Epithelial cell of proximal tubule (primary cell): ENCODE measurements at places on chromosomes 4 and X.
A peak's percentile ranks its signal among the peaks of the same experiment; 100 is the strongest.

- DNase-seq: no peak
These were observed 252.6 kb downstream of the CBR4 start for GRCh38 chr4:168757500-168757899.

GRCh38 chr4:92198711-92199110 is 105.1 kb upstream of the GRID2 start:
- no peak for DNase-seq

DNA sequence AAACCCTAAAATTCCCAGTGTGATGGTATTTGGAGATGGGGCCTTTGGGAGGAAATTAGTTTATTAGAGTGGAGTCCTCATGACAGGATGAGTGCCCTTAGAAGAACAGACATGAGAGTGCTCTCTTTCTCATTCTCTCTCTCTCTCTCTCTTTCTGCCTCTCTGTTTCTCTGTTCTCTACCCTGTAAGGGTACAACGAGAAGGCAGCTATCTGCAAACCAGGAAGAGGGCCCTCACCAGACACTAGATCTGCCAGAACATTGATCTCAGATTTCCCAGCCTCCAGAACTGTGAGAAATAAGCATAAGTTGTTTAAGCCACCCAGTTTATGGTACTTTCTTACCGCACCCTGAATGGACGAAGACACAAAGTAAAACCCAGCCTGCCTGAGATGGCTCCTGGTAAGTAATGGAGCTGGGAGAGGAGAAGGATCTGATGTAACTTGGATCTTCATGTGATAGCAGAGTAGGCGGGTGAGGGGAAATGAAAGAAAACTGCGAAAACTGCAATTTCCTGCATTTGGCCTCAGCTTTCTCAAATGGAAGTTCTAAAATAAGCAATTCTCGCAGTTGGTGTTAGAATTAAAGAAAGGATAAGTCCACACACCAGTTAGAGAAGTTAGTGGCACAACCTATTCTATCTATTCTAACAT is 8.7 kb upstream of the CDS1 start:
- DNase-seq: no peak

- DNase-seq: no peak
These were observed 43.5 kb downstream of the CLOCK start for GRCh38 chr4:55503169-55503568.

DNA sequence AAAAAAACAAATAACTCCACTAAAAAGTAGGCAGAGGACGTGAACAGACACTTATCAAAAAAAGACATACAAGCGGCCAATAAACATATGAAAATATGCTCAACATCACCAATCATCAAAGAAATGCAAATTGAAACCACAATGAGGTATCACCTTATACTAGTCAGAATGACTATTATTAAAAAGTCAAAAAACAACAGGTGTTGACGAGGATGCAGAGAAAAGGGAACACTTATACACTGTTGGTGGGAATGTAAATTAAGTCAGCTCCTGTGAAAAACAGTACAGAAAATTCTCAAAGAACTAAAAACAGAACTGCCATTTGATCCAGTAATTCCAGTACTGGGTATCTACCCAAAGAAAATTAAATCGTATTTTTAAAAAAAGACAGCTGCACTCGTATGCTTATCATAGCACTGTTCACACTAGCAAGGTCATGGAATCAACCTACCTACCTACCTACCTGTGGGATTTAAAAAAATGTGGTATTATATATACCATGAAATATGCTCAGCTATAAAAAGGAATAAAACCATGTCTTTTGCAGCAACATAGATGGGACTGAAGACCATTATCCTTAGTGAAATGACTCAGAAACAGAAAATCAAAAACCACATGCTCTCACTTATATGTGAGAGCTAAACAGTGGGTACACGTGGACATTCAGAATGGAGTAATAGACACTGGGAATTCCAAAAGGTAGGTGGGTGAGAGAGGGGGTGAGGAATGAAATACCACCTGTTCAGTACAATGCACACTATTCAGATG is 24.8 kb upstream of the PTPN13 start:
- DNase-seq: no peak

DNA sequence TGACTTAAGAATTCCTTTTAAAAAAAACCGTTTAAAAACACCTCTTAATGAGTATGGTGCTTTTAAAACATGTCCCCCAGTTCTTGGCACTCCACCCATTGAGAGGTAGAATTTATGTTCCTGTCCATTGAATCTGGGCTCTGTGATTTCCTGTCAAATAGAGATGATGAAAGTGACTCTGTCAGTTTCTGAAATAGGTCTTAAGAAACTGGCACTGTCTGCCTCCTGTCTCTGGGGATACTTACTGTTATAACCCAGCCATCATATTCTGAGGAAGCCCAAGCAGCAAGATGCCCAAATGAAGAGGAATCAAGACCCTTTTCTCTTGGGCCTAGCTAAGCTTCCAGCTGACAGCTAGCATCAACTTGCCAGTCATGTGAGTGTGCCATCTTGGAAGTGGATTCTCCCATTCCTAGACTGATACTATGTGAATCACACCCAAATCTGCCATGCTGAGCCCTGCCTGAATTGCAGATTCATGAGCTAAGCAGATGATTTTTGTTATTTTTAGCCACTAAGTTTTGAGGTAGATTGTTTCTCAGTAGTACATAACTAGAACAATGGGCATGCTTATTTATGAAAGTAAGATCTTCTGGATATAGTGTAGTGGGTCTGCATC is 22.8 kb downstream of the C4orf54 start:
- no peak for DNase-seq

GRCh38 chr4:113080050-113080449 is 30.6 kb downstream of the ANK2 start:
- DNase-seq: peak; percentile 67

GRCh38 chrX:2401201-2401589 is 99.6 kb downstream of the DHRSX start:
- no peak for DNase-seq

GRCh38 chrX:66914080-66914479 is 275.2 kb upstream of the EDA2R start:
- peak; percentile 44 for DNase-seq

- DNase-seq: no peak
These were observed 195.1 kb upstream of the EDNRA start for GRCh38 chr4:147285751-147286150.

DNA sequence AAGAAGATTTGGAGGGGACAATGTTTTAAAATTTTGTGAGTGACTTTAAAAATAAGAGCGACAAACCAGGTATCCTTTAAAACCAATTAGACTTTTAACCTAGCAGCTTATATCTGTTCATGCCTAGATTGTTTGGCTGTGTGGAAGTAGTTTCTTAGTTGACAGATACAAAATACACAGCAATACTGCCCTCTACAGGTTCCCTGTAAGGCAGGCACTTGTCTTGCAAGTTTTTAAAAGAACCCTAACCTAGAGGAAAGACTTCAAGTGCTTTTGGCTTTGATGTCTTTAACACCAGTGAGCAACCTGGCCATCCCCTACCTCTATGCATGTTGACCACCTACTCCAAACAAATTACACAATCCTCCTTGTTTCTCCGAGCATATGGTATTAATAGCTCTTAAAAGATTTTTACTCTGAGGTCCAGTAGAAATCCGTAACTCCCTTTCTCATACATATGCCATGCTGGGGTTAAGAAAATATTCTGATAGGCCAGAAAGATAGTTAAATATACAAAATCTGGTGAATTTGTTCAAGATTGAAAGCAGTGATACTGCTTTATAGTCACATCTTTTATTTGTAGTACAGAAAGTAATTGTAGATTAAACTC is 273.0 kb downstream of the ARHGAP24 start:
- no peak for DNase-seq

DNA sequence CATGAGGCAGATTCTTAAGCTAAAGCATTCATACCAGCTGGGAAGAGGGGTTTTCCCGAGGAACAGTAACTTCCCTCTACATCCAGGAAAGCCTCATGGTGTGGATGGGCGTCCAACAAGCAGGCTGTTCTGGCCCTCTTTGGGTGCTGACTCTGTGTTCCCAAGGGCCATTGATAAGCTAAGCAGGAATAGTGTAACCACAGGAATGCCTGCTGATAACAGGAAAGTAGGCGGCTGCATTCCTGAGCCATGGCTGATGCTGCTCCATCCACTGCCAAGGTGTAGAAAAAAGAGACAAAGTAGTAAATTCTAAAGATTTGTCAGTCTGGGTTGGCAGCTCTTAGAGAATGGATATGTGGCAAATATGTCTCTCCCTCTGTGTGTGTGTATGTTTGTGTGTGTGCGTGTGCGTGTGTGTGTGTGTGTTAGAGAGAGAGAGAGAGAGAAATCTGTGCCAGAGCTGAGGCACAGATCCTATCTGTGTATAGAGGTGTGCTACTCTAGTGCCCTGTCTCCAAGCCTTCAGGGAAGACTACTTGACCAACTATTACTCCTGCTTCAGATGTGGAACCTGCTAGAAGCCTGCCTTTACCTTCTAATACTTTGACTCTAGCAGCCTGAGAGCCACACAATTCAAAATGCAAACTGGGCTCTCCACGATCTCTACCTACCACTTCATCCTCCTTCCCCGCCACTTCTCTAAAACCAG is 353.1 kb upstream of the NR3C2 start:
- no peak for DNase-seq

DNA sequence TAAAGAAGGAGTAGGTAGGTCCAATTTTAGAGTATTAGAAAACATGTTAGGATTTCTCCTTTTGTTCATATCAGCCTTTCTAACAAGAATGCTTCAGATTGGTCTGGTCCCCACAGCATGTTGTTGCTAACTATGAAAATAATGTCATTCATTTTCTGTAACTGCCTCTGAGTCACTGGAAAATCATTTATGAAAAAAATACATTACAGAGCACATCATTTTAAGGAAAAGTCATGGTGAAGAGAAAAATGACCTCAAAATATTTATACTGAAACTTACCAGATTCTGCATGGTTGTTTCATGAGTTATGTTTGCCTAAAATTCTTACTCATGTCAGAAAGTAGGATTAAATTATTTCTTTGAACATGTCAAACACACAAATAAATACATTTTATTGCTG is 35.2 kb downstream of the DTHD1 start:
- no peak for DNase-seq

- DNase-seq: no peak
These were observed 17.3 kb upstream of the SEL1L3 start for GRCh38 chr4:25879991-25880651.

DNA sequence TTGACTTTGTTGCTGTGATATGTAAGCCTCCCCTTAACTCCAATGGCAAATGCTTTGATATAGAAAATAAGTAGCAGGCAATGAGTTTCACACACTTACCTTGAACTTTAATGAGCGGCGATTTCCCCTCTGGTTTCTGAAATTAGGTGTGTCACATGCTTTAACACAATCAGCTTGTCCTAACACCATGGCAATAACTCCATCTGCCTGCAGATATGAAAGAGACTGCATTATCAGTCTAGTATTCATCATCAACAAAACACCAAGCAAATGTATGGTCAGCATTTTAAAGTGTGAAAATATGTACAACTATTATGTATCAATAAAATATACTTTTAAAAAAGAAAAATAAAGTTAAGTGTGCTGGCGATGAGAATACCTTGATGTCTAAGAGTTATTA is 128.8 kb upstream of the FAM9B start:
- no peak for DNase-seq

- DNase-seq: no peak
These were observed 13.6 kb downstream of the RNF212 start for GRCh38 chr4:1099684-1100335.

DNA sequence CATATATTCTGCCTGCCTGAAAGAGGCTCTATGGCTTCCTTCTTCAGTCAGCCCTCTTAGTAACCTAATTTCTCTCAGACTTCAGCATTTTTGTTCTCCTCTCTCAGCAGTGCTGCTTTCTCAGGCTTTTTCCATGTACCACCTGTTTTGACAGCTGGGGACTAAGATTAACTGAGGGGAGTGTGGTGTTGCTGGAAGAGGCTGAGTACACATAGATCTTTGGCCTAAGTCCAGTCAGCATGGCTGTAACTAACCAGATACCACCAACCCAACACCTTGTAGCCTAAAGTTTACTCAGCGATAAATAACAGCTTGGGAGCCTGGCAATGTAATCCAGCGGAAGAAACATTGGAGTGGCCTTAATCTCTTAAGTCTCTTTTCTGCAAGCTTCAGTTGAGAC is 85.5 kb downstream of the RTL3 start:
- DNase-seq: no peak

GRCh38 chr4:107044170-107044569 is 8.1 kb upstream of the DKK2 start:
- no peak for DNase-seq

DNA sequence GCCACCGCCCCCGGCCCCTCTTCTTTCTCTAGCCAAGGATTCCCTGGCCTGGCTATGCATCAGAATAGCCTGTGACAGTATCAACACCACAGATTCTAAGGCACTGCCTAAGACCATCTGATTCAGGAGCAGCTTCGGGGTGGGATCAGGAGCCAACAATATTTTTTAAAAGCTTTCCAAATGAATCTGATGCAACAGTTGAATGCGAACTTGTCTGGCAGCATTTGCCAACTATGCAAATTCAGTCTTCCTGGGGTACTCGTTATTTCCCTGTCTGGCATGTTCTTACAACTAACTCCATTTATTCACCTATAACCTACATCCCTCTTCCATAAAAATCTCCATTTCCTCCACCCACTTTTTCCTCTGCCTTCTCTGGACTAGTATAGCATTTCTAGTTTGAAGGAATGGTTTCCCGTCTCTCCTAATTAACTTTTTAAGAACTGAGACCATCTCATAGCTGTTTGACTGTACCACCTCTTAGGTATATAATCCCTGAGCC is 36.2 kb upstream of the UGDH start:
- no peak for DNase-seq

DNA sequence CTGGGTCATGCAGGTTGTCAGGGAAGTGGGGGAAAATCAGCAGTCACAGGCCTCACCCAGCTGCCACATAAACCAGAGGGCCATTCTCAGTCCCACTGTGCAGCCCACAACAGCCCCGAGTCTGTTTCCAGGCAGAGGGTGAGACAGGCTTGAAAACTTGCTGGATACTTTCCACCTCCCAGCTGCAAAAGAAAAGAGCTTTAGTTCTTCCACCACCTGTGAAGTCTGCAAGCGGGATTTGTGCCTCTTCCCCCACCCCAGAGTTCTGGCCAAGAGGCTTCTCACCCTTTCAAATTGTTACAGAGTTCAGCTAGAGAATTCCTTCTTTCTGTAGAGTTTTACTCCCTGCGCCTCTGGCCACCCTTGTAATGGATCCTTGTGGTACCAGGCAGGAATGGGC is 115.5 kb upstream of the ZDHHC15 start:
- DNase-seq: no peak

- DNase-seq: no peak
These were observed 14.3 kb upstream of the MTNR1A start for GRCh38 chr4:186569533-186570192.

- no peak for DNase-seq
These were observed 1.4 kb upstream of the FNIP2 start for GRCh38 chr4:158767451-158767850.

GRCh38 chr4:184383497-184384055 is 90.8 kb downstream of the IRF2 start:
- peak; percentile 89 for DNase-seq

DNA sequence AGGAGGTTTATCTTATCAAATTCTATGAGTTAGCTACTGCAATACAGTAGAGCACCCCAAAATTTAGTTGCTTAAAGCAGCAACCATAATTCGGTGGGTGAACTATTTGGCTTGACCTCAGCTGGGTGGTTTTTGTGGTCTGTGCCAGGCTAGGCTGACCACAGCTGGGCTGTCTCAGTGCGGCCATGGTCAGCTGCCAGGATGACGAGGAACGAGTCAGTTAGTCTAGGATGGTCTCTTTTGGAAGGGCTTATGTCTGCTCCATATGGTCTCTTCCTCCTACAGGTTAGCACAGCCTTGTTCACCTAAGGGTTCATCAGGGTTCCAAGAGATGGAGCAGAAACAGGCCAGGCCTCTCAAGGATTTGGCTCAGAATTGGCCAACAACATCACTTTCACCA is 210.4 kb downstream of the PALLD start:
- no peak for DNase-seq

GRCh38 chr4:147741190-147741788 is 9.4 kb downstream of the ARHGAP10 start:
- no peak for DNase-seq
